ENCODE measurements at places on chromosomes 4 and X.

DNA sequence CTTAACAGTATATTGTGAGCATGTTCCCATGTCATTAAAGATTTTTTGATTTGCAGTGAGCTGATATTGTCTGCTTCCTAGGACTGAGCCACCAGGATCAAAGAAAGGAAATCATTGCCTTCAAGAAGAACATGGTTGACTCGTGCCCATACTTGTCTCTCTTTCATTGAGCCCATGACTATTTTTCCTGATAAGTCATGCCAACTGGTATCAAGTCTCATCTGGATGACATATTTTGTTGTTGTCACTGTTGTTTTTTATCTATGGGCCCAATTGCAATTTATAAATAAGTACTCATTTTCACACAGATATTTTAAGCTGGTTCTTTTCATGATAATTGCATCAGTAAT lies 10.2 kb upstream of the RHOH start:
- no peak for DNase-seq

DNA sequence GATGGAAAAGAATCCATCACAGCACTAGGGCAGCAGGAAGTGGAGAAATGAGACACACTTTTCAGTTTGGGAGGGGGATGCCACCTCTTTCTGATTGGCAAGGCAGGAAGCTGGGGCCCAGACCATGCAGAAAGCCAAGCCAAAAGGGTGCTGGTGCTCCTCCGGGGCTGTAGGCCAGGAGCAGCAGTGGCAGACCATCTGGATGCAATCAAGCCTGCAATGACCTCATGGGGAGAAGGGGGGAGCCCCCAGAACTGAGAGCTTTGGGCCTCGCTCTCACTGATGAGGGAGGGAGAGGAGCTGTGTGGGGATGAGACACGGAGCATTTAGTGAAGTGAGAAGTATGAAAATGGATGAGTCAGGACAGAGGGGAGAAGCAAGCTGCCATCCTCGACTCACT lies 141.3 kb upstream of the NALF2 start:
- DNase-seq, result no peak

DNA sequence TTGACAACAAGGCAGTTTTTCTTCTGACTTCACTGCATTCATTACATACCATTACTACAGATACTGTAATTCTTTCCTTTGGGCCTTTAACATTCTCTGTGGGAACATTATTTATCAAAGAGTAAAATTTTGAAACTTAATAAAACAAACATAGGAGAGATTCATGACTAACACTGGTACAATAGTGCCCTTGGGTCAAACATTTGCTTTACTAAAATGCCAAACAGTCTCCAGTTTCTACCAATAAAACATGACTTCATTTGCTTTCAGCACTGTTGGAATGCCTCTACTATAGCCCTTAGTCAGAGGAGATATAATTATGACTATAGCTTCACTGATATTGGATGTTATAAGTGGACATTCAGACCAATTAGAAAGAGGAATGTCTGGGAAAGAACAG lies 481.5 kb downstream of the PACRGL start:
- DNase-seq, result no peak

DNA sequence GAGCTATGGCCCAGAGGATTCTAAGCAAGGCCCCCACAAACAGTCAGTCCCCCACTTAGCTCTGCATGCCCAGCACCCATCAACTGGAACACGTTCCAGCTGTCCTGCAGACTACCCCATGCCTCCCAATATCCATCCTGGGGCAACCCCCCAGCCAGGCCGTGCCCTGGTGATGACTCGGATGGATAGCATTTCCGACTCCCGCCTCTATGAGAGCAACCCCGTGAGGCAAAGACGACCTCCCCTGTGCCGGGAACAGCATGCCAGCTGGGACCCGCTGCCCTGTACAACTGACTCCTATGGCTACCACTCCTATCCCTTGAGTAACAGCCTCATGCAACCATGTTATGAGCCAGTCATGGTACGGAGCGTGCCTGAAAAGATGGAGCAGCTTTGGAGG lies 32.0 kb downstream of the LAS1L start:
- no peak for DNase-seq

Data from amniotic stem cell (primary cell).